CD4-positive, alpha-beta T cell treated with Interleukin-6 for 4 hours (primary cell): ENCODE measurements at places on chromosomes 6 and 20.

- no peak for DNase-seq
Measured at GRCh38 chr6:111110036-111110435, 22.7 kb downstream of the SLC16A10 start.

GRCh38 chr6:14849185-14849584, 396.7 kb upstream of the JARID2 start:
- no peak for DNase-seq

GRCh38 chr6:78025502-78025901, 372.7 kb downstream of the MEI4 start:
- DNase-seq: no peak

DNA sequence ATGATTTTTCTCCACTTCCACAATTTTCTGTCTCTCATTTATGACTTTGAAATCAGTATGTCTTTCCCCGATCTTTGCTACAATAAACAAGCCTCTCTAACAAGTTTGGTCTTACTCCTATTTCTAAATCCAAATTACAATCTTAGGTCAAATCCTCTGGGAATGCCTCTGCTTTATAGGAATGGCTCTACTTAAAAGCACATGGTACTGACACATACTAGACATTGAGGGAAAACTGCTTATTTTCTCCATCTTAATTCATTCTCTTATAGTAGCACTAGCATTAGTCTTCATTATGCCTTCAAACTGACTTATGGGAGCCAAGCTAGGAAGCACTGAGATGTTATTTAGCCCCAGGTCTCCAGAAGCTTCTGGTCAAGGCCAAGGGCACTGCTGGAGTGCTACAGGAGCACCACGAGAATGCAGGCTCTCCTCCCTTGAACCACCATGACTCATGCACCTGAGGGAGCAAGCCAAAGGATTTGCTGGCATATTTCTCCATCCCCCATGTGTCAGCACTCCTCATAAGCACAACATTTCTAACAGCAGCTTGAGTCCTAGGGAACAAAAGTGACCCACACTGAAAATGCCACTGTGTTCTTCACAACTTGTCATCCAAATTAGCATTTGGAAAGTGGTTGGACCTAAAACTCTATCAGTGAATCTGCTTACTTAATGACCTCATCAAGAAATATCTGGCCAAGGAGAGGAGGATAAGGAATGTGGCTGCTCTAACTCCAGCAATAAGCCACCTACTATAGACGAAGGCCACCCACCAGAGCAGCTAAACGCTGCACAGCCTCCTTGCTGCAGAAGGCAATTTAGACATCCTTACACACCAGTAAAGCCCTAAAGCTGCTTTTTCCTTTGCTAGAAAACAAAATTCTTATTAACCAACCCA, 156.8 kb upstream of the KCNQ5 start:
- no peak for DNase-seq

GRCh38 chr20:31562241-31562640, 42.8 kb upstream of the ID1 start:
- no peak for DNase-seq

DNA sequence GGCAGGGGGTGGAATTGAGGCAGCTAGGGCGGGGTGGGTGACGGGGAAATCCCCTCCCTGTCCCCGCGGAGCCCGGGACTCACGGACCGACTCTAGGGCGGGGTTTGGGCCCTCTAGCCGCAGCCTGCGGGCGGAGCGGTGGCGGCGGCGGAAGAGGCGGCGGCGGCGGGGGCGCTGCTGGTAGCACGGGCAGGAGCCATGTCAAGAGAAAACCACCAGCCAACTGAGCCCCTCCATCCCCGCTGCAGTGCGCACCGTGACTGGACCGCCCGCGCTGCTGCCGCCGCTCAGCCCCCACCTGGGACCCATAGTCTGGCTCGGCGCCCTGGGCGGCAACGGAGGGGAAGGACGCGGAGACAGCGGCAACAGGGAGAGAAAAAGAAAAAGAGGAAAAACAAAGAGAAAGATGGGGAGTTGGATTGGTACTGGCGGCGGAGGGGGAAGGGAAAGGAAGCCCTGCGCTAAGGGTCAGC, 1.2 kb upstream of the C6orf62 start:
- peak; percentile 83 for DNase-seq

- no peak for DNase-seq
Measured at GRCh38 chr6:73508776-73509175, 12.1 kb downstream of the EEF1A1 start.

DNA sequence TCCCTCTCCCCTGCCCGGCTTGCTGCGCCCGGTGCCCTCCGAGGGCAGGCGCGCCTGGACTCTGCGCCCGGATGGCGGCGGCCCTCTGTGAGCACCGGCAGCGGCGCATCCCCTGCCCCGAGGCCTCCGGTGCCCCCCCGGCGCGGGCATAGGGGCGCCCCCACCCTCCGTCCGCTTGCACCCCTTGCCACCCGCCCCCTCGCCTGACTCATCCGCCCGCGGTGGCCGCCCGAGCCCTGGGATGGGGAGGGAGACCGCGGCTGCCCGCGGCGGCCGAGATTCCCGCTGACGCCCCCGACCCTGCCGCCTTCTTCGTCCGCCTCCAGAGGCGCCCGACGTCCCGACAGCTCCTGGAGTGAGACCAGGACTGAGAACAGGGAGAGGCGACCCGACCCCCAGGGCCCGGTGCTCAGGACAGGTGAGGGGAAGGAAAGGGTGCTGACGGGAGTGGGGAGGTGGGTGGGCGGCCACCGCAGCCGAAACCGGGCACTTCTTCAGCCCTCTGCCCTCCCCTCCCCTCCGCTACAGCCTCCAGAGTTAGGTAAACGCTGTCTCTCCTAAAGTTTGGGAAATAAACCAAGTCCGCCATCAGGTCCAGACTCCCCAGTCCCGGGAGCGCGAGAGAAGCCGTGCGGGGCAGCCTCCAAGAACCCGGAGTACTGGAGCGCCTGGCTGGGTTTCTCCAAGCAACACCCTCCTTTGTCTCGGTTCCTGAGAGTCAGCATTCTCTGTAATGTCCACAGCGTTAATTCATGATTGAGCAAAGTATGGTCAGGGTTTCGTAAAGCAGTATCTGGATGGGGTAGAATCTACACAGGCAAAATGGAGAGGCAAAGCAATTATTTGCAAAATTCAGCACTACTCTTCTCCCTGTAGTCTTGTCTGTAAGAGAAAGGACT, 539 bp downstream of the TMEM200A start:
- DNase-seq: peak; percentile 51

GRCh38 chr20:40265825-40266533, 423.1 kb downstream of the MAFB start:
- no peak for DNase-seq

- peak; percentile 54 for DNase-seq
Measured at GRCh38 chr6:159110013-159110412, 59.2 kb upstream of the FNDC1 start.

DNA sequence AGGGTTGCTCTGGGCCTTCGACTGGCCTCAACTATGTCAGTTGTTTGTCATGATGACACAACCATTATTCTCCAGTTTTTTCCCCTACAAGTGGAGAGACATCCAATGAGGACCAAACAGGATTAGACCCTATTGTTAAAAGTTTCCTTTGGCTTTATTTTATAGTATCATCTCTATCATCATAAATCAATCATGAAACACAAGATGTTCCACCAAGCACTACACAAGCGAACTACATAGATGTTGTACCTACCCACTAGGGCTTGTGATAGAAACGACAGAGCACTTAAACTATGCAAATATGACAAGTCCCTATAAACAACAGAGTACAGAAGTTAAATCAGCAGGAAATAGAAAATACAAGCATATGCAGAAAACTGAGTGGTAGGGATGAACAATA, 422.5 kb upstream of the MARCKS start:
- DNase-seq: no peak

- DNase-seq: no peak
Measured at GRCh38 chr6:87817183-87817582, 115.2 kb upstream of the AKIRIN2 start.

- DNase-seq: no peak
Measured at GRCh38 chr6:34247481-34248197, 1.2 kb downstream of the SMIM29 start.

DNA sequence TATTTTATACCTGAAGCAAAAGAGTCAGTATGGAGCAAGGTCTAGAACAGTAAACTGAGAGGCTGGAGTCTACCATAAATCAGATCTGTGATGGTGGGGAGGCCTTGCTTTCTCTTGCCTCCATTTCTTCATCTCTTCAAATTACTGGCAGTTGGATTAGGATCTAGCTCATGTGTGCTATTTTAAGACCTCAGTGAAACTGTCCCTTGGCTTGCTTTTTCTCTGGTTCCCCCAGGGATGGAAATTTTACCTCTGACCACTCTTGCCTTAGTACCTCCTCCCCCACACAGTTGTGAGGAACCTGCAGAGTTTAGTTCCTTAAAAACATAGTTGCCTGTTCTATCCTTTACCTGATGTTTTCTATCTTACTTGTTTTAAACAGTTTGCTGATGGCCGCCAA, 8.5 kb downstream of the TMEM14B start:
- DNase-seq: no peak

DNA sequence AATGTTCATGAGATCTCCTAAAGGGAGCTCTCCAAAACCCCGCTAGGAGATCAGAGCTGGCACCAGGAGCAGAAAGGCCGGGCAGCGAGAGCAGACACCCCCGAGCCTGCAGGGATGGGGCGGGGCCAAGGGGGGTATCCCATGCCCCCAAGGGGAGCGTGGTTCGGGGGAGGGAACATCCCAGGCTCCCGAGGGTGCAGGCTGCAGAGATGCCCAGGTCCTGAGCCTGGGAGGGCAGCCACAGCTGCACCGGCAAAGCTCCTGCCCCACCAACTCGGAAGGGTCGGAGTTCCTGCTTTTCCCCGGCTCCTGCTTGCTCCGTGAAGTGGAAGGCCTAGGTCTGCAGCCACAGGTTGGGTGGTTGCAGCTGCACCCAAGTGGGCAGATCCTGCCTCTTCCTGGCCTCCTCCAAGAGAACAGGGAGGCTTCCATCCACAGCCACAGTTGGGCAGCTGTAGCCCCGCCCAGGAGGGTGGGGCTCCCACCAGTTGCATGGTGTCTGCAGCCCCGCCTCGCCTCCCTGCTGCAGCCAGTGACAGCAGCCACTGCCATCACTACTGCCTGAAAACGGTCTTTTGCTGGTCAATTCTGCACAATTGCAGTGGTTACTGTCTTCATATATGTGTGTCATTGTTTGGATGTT, 13.4 kb upstream of the GMNN start:
- DNase-seq: no peak

- DNase-seq: no peak
Measured at GRCh38 chr6:36071714-36072113, 44.1 kb downstream of the MAPK14 start.

DNA sequence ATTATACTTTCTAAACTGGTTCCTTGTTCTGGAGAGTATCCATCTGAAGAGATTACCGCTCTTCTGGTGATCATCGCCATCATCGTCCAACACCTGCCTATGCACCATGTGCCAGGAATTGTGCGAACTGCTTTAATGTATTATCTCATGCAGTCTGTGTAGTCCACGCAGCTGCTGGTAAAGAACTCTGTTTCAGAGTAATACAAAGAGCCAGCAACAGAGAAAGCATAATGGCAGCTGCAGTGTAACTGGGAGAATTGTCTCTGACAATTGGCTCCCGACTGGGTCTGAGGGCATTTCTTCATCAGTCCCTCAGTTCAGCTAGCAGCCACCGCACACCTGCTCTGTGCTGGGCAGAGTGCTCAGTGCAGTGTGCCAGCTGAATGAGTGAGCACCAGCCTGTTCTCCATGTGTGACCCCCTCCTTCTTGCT, 383.4 kb downstream of the GRIK2 start:
- DNase-seq: no peak

- DNase-seq: peak; percentile 37
Measured at GRCh38 chr20:51639206-51639832, 96.8 kb upstream of the NFATC2 start.

DNA sequence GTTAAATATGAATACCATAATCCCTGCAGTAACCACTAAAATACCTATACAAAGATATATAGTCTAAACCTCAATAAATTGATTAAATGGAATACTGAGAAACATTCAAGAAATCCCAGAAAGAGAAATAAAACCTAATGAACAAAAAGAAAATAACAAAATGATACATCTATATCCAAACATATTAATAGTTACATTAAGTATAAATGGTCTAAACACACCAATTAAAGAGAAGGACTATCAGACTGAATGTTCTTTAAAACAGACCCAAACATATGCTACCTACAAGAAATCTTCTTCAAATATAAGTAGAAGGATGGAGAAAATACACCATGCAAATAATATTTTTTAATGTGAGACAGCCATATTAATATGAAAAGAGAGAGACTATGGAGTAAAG, 22.0 kb downstream of the NINL start:
- no peak for DNase-seq

DNA sequence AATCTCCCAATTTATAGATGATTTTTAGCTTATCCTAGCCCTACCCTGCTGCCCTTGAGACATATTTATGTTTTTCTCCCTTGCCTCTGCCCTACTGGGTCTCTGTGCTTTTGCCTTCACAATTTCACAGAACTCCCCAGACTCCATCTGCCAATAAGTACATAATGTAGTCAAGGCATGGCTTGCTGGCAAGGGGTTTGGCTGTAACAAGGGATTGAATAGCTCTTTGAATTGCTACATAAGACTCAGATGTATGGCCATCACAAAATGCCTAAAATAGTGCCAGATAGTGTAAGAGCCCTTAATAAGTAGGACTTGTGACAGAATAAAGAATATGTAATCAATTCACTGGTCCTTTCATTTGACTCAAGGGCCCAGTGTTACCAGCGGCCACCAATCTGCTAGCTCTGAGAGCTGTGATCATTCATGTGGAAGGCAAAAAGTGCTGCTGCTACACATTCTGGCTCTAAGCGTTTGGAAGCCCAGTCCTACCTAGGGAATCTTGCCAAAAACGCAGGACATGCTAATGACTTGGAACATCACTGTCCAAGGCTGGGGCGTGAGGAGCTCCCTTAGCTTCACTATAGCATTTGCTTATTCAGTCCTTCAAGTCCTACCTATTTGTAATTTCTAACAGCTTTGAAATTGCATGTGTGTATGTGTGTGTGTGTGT, 20.5 kb downstream of the CLVS2 start:
- no peak for DNase-seq

- DNase-seq: no peak
Measured at GRCh38 chr20:37303637-37304036, 14.2 kb downstream of the MANBAL start.

GRCh38 chr6:56002336-56002735, 126.9 kb upstream of the BMP5 start:
- DNase-seq: no peak

GRCh38 chr20:8126841-8127378, 5.2 kb upstream of the PLCB1 start:
- no peak for DNase-seq

DNA sequence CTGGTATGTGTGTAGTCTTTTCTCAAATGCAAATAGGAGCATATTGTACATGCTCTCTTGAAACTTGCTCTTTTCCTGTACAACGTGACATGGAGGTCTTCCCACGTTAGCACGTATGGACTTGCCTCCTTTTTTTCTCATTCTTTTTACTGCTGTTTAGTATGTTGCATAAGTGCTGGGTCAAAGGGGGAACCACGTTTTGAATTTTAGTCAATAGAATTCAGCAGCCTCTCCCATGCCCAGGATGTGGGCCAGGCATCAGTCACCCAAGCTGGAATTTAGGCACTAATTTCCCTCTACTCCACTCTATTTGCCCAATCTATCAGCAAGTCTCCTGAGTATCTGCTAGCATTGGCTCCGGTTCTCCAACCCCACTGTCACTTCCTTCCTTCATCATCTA, 41.5 kb upstream of the RNF24 start:
- no peak for DNase-seq

- no peak for DNase-seq
Measured at GRCh38 chr6:84582997-84583396, 181.4 kb downstream of the TBX18 start.
